ENCODE measurements at places on chromosomes 13 and 19. TPM values are rescaled to one million over a fixed set of nuclear protein-coding genes. Genes with fewer than 3 reads are reported as not detected.

DNA sequence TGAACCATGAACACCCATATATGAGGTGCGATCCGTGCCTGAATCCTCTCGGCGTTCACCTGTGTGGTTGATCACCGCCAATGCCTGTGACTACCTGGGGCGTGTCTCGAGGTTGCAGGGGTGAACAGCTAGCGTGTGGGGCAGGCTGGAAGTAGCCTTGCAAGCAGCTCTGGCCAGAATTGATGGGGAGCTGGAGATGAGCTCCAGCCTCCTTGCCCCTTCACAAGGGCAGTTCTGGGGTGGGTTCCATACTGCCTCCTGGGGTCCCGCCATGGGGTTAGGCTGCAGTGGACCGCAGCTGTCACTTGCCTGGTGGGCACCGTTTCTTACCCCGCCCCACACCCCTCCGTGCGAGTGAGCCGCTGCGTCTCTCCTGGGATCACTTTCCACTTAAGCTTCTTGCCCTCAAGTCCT is 154.5 kb upstream of the SOX1 start:
- no peak for DNase-seq

GRCh38 chr19:8208922-8209461 is at the start of gene CERS4:
Gene CERS4, plus strand, starts transcription at chr19:8209370. Its CDS starts 41,707 bp downstream, at chr19:8251077.
- peak; percentile 27 for DNase-seq

Gene HCN2
- polyA plus RNA-seq: 0.49 TPM

Gene FCGBP
- polyA plus RNA-seq: 0.02 TPM

Gene IZUMO2
- not detected for polyA plus RNA-seq

Data from fibroblast of lung (primary cell).